Stimulated activated CD8-positive, alpha-beta memory T cell treated with anti-CD3 and anti-CD28 coated beads, Interleukin-2, amount 100 ng/mL, for 48 hours (primary cell): ENCODE measurements at places on chromosomes 7 and 10.

DNA sequence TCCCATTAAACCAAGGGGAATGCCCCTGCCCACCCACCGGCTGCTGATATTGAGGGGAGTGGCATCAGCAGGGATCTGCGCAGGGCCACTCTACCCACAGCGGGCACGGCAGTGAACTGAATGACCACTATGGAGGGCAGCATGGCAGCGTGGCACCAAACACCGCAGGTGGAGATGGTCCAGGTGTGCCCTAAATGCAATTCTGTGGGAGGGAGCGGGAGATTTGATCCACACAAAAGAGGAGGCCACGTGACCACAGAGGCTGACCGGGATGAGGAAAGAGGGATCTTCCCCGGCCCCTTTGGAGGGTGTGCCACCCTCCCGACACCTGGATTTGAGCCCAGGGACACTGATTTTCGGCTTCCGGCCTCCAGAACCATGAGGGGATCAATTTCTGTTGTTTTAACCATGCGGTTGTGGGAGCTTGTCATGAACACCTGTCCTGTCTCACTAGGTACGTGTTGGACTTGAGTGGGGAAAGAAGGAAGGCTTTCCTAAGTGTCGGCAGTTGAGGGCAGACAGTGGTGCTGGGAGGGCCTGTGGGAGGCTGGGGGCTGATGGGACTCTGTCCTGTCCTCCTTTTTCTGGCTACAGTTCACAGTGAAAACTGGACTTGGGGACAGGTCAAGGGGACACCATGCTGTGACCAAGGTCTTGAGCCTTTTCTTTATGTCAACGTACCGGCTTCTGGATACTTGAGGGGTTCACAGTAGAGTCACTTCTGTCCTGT lies 66.1 kb downstream of the CFAP46 start:
- no peak for DNase-seq

DNA sequence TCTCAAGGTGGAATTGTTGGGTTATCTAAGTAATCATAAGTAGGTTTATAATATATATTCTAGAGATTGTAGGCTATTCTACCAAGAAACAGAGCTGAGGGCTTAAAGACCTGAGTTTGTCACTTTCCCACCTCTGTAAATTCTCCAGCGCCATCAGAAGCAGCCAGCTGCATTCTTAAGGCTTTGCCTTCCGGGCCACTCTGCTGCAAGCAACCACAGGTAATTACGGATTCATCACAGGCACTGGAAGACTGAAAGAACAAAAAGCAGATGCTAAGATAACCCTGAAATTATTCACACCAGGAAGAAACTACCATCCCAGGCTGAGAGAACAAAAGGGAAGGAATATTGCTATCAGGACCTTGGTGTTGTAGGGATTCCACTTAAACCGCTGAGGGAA lies 137.8 kb upstream of the JCAD start:
- DNase-seq, result no peak

DNA sequence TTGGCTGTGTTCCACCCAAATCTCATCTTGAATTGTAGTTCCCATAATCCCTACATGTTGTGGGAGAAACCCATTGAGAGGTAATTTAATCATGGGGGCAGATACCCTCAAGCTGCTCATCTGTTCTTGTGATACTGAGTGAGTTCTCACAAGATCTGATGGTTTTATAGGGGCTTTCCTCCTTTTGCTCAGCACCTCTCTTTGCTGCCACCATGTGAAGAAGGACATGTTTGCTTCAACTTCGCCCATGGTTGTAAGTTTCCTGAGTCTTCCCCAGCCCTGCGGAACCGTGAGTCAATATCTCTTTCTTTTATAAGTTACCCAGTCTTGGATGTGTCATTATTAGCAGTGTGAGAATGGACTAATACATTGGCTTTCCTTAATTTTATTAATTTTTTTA lies 527.8 kb downstream of the MDFIC start:
- DNase-seq, result no peak

DNA sequence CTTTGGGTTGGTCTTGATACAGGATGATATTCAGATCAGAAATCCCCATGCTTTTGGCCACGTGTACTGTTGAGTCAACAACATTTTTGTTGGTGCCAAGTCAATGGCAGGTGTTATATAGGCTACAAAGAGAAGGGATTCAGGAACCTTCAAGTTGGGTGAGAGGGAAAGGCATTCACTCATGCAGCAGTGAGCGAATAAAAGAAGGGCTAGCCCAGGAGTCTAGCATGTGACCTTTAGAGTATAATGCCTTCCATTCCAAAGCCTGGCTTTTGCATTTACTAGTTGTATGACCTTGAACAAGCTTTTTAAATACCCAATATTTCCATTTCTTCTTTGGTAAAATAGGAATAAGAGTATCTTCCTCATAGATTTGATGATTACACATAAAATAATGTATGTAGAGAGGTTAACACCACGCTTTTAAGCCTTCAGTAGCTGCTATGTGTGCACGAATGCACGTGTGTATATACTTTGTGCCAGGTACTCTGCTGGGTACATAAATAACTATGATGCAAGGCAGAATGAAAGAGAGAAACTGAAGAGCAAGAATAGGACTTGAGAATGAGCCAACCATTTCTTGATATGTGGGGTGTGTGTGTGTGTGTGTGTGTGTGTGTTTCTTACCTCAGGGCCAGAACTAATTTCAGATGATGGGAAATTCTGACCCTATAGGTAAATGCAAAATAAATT lies 163.6 kb downstream of the PDE1C start:
- DNase-seq, result no peak

DNA sequence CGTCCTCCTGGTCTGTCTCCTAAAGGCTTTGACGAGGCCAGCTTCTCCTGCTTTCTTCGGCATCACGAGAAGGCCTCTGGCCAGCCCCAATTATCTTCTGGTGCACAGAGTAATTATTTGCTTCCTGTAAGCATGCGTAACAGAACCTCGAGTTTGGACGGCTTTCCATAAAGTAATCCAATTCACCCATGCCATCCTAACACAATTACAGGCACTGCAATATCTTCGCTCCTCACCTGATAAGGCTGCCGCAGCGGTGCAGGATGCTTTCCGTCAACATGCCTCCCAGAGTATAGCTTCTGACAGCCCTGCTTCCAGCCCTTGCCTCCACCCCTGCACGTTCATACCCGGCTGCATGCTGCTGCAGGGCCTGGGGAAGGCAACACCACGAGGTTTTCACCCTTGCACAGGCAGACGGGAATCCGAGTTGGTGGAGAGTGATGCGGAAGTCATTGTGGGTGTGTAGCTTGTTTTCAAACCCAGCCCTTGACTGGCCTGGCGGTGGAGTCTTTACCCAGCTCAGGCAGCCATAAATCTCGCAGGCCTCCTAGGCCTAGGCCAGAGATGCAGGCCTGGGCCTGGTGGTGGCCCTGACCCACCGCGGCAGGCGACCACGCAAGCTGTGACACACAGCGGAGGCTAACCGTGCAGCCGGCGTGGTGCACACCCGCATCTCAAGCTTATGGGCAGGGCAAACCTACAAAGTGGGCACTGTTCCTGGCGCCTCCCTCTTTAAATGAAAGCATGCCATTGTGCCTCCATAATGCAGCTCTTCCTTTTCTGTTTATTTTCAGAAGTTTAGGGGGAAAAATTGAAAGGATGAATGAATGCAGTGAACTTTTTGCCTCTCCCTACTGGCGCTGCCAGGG lies 12.7 kb downstream of the EBF3 start:
- no peak for DNase-seq

- DNase-seq, result no peak
Measured at GRCh38 chr10:125765835-125766234, 9.8 kb downstream of the MMP21 start.

- DNase-seq, result no peak
Measured at GRCh38 chr7:44285561-44285960, 39.8 kb downstream of the CAMK2B start.

DNA sequence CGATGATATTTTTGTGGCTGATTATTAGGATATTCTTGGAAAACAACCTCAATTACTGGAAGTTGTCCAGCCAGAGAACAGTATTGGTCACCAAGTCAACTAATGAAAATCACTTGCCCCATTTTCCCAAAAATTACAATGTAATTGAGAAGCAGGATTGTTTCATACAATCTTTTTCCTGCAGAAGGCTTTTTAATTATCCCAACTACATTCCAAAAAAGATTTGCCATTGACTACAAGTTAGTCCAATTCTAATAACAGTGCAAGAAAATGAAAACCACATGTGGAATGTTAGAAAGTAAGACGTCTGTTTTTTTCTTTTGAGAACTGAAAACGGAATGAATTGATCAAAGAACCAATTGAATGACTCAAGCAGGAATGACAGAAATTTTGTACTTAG lies 1195.8 kb downstream of the SORCS1 start:
- DNase-seq, result no peak

DNA sequence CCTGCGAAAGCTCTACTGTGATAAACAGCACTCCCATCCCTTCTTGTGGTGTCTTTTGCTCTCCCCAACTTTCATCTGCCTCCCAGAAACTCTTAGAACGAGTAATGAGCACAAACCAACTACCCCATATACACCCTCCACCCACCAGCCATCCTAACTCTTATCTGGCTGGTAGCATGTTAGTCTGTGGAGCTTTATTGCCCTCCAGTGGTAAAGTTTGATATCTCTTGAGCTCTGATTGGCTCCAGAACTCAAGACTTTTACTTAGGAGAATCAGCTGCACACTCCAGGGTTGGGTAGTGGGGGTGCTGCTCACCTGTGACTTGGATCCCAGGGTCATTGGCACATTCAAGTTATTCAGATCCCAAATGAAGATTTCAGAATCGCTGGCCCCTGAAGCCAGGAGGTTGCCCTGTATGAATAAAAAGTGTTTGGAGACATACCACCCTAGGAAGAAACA lies 10.9 kb downstream of the SEC31B start:
- DNase-seq, result no peak

- no peak for DNase-seq
Measured at GRCh38 chr7:123352973-123353372, 153.2 kb upstream of the SLC13A1 start.

GRCh38 chr10:26410356-26410755 lies 27.8 kb upstream of the APBB1IP start:
- DNase-seq, result no peak

- no peak for DNase-seq
Measured at GRCh38 chr10:100693821-100694220, 51.6 kb upstream of the PAX2 start.

DNA sequence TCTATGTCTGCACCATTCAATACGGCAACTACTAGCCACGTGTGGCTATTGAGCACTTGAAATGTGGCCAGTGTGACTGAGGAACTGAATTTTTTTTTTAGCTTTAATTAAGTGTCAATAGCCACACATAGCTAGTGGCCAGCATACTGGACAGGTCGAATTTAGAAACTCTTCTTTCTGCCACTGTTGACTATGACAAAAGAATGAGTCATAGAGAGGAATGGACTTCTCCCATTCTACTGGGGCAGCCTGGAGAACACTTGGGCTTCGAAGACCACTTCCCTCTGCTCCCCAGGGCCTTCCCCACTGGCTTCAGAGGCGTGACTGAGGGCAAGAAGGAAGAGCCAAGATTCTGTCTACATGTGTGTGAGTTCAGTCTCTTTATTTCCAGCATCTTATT lies 137.5 kb downstream of the SNX10 start:
- DNase-seq, result no peak

GRCh38 chr7:27048438-27048837 lies 47.4 kb downstream of the HOXA1 start:
- no peak for DNase-seq

GRCh38 chr10:105358911-105359310 lies 717.8 kb downstream of the SORCS3 start:
- DNase-seq, result no peak

- DNase-seq, result no peak
Measured at GRCh38 chr10:43983856-43984271, 335.2 kb upstream of the ZNF32 start.

GRCh38 chr7:106484562-106484961 lies 176.4 kb downstream of the CCDC71L start:
- no peak for DNase-seq

DNA sequence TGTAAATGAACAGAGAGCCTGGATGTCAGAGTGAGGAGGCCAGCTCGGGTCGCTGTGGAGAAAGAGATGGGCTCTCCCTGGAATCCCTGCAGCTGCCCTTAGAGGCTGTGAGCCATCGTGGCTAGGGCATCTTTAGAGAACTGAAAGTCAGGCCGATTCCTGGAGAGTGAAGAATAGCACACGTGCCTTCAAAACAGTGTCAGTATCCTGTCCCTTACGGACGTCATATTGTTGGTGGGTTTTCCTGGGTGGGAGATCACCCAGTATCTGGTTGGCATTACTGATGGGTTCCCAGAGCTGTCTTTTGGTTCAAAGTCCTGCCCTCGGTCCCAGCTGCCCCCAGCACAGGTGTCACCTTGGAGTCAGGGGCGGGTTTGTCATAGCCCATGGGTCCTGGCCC lies 25.3 kb downstream of the IKZF1 start:
- DNase-seq, result no peak

- no peak for DNase-seq
Measured at GRCh38 chr10:12466704-12467305, 117.5 kb downstream of the CAMK1D start.

- no peak for DNase-seq
Measured at GRCh38 chr7:138167869-138168296, 91.6 kb downstream of the AKR1D1 start.

GRCh38 chr10:12476656-12477055 lies 127.3 kb downstream of the CAMK1D start:
- DNase-seq, result no peak

DNA sequence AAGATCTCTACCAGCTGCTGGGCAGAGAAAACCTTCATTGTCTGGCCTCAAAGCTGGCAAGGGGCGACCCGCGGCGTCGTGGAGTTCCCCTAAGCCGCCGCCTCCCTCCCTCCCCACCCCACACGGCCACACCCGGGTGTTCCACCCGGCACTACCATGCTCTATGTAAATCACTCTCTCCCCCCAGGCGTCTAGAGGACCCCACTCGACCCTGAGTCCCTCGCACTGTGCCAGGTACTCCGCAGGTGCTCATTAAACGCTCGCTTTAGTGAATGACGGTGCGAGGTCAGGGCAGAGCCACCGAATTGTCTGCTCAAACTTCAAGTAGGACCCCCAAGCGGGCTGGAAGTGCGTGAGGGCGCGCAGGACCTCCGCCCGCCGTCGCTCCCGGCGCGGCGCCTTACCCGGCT lies 628 bp downstream of the PARP12 start:
- no peak for DNase-seq

- no peak for DNase-seq
Measured at GRCh38 chr10:74968667-74969061, 142.3 kb downstream of the KAT6B start.

GRCh38 chr7:17501441-17502212 lies 203.2 kb downstream of the AHR start:
- no peak for DNase-seq

DNA sequence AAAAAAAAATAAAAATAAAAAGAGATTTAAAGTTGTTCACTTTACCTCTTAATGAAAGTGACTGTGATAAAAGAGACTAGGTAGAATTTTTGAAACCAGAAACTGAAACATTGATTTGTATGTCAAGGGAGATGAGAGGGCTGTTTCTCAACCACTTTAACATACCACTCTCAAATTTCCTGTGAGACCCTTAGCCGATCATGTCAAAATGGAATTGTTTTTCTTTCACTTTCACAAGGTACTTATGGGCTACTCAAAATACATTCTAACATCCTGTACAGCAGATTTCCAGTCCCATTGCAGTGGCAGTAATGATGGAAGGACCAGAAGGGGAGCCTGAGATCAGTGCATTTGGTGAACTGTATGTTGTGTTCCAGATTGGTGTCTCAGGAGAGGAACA lies 261.2 kb downstream of the PPP1R3A start:
- no peak for DNase-seq
